Smooth muscle cell of the coronary artery (primary cell): ENCODE measurements at places on chromosomes 4 and X. TPM values are rescaled to one million over a fixed set of nuclear protein-coding genes. Genes with fewer than 3 reads are reported as not detected.

RHOXF1 gene
- not detected in 2 replicates for total RNA-seq

IL13RA2 gene
- total RNA-seq, result 2.3 and 222 TPM in 2 replicates

SH2D1A gene
- not detected in 2 replicates for total RNA-seq

TRPC3 gene
- under 0.01 and 0.59 TPM in 2 replicates for total RNA-seq

CSTF2 gene
- 8.2 and 15.6 TPM in 2 replicates for total RNA-seq

GATA1 gene
- total RNA-seq, result not detected in 2 replicates

CLDN22 gene
- total RNA-seq, result 0.23 TPM in 1 of 2 replicates, not detected in the other

RTL3 gene
- total RNA-seq, result 0.12 TPM in 1 of 2 replicates, not detected in the other

KLF8 gene
- total RNA-seq, result 0.47 and 0.90 TPM in 2 replicates

COX18 gene
- total RNA-seq, result 4.1 and 19.6 TPM in 2 replicates

ANXA5 gene
- total RNA-seq, result 738 and 830 TPM in 2 replicates

UGT2B10 gene
- total RNA-seq, result not detected in 2 replicates

CFP gene
- 0.12 and 0.15 TPM in 2 replicates for total RNA-seq

SPATA4 gene
- total RNA-seq, result 0.15 and 0.23 TPM in 2 replicates

RASSF6 gene
- not detected in 2 replicates for total RNA-seq

THAP9 gene
- 2.8 and 4.8 TPM in 2 replicates for total RNA-seq

LDB2 gene
- total RNA-seq, result 31.3 and 543 TPM in 2 replicates

DRP2 gene
- total RNA-seq, result 0.12 and 6.7 TPM in 2 replicates

GAGE12F gene
- total RNA-seq, result not detected in 2 replicates

PDE6B gene
- total RNA-seq, result 1.4 TPM in 1 of 2 replicates, not detected in the other

SMIM20 gene
- total RNA-seq, result 27.5 and 28.0 TPM in 2 replicates

SLC6A14 gene
- total RNA-seq, result not detected in 2 replicates

SLC4A4 gene
- total RNA-seq, result 1.6 and 2.9 TPM in 2 replicates

PCDH19 gene
- total RNA-seq, result under 0.01 TPM in 1 of 2 replicates, not detected in the other

APELA gene
- total RNA-seq, result 0.23 TPM in 1 of 2 replicates, not detected in the other

CT45A5 gene
- not detected in 2 replicates for total RNA-seq

PABPC1L2B gene
- total RNA-seq, result not detected in 2 replicates

OCIAD1 gene
- 74.2 and 76.6 TPM in 2 replicates for total RNA-seq

DCAF12L1 gene
- not detected in 2 replicates for total RNA-seq

FREM3 gene
- 0.08 TPM in 1 of 2 replicates, not detected in the other for total RNA-seq

KIAA1210 gene
- not detected in 2 replicates for total RNA-seq

EDA gene
- 0.15 and 0.35 TPM in 2 replicates for total RNA-seq

PNCK gene
- total RNA-seq, result 0.30 and 0.47 TPM in 2 replicates

MAGEC1 gene
- not detected in 2 replicates for total RNA-seq

NLGN3 gene
- 0.08 and 0.35 TPM in 2 replicates for total RNA-seq

ADGRG4 gene
- not detected in 2 replicates for total RNA-seq

LRCH2 gene
- total RNA-seq, result 3.1 and 3.2 TPM in 2 replicates
